ENCODE measurements at places on chromosomes 13 and 19. TPM values are rescaled to one million over a fixed set of nuclear protein-coding genes. Genes with fewer than 3 reads are reported as not detected.

GPR18 gene
- polyA plus RNA-seq = not detected

BST2 gene
- polyA plus RNA-seq = 195 TPM

CHST8 gene
- polyA plus RNA-seq = 0.40 TPM

OXGR1 gene
- 0.60 TPM for polyA plus RNA-seq

C19orf67 gene
- not detected for polyA plus RNA-seq

CADM4 gene
- polyA plus RNA-seq = 17.1 TPM

TEX26 gene
- 1.0 TPM for polyA plus RNA-seq

POMP gene
- 203 TPM for polyA plus RNA-seq

TMEM272 gene
- 0.23 TPM for polyA plus RNA-seq

ZNF135 gene
- polyA plus RNA-seq = 5.0 TPM

CYP4F22 gene
- not detected for polyA plus RNA-seq

ZNF829 gene
- 0.83 TPM for polyA plus RNA-seq

LYPD5 gene
- polyA plus RNA-seq = 1.9 TPM

GAPDHS gene
- polyA plus RNA-seq = not detected

ONECUT3 gene
- 0.09 TPM for polyA plus RNA-seq

- DNase-seq = no peak
Observed at GRCh38 chr13:41354416-41354815, 43.3 kb downstream of the NAA16 start.

DNA sequence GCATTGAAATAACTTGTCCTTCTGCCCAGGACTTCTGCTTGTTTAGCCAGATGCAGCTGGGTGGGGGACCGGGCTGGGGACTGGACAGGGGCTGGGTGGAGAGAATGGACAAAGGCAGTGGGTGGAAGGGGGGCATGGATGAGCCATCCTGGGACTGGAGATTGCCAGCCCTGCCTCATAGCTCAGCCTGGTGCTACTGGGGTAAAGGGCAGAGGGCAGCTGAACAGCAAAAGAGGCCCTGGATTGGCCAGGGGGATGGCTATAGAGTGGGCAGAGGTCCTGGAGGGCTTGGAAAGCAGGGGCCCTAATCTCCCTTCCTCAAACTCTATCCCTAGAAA is 17.7 kb upstream of the PLAUR start:
- DNase-seq = no peak

GRCh38 chr13:50208826-50209335 is 193.6 kb downstream of the KCNRG start:
- DNase-seq = peak; percentile 56

- DNase-seq = peak; percentile 57
Observed at GRCh38 chr19:56350416-56351045, 35.9 kb upstream of the ZSCAN5A start.

DNA sequence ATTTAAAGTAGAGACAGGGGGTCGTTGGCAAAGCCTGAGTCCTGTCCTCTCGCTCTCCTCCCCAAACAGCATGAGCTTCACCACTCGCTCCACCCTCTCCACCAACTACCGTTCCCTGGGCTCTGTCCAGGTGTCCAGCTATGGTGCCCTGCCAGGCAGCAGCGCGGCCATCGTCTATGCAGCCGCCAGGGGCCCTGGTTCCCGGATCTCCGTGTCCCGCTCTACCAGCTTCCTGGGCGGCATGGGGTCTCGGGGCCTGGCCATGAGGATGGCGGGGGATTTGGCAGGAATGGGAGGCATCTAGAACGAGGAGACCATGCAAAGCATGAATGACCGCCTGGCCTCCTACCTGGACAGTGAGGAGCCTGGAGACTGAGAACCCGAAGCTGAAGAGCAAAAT is 1117.2 kb upstream of the MIR17HG start:
- no peak for DNase-seq

DNA sequence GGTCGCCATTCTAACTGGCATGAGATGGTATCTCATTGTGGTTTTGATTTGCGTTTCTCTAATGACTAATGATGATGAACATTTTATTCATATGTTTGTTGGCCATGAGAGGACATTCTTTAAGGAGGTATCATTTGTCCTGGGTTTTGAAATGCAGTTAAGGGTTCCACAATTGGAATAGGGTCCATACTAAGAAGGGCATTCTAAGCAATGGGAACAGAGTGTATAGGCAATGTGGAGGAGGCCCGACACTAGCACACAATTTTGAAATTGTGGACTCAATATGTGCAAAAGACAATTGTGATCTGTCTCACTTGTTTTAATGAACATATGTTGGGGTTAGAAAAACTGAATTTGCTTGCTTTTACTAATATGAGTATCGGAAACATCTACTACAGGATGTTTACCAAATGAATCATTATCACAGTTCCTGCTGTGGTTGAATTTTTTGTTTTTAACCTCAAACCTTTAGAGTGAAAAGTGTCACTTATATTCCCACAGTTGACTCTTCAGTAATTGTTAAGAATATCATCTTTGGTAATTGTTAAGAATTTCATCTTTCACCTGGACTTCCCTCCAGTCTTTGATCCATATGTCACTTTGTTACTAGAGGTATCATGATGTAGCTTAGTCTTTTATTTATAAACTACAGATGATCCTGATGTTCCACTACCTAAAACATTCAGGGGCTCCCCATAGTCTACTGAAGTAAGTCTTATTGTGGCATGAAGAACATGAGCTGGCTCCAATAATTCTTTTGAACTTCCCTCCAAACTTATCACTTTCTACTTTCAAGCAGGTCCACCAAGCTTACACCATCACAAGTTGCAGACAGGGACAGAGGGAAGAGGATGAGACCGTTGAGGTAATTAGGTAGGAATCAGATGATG is 109.7 kb upstream of the KLF12 start:
- no peak for DNase-seq

- DNase-seq = no peak
Observed at GRCh38 chr13:74910415-74910814, 571.6 kb downstream of the TBC1D4 start.

DNA sequence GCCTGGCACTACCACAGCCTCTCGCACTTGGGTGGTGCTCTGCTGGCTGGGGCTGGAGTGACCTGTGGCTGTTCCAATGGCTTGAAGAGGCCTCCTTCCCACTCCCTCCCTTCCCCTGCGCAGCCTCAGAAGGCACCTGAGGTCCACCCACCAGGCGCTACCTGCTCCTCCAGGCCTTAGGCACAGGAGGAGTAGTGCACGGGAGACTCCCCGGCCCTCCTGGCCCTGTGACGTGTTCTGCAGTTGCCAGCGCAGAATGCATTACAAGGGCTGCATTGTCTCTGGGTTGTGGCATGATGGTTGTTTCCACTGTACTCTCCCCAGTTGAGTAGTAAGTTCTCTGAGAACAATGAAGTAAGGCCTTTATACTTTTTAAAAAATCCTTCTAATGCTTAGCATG is 128.6 kb downstream of the TEX29 start:
- DNase-seq = no peak

GRCh38 chr13:74820809-74821208 is 661.2 kb downstream of the TBC1D4 start:
- DNase-seq = no peak

- no peak for DNase-seq
Observed at GRCh38 chr13:32627793-32628192, 41.5 kb downstream of the PDS5B start.

DNA sequence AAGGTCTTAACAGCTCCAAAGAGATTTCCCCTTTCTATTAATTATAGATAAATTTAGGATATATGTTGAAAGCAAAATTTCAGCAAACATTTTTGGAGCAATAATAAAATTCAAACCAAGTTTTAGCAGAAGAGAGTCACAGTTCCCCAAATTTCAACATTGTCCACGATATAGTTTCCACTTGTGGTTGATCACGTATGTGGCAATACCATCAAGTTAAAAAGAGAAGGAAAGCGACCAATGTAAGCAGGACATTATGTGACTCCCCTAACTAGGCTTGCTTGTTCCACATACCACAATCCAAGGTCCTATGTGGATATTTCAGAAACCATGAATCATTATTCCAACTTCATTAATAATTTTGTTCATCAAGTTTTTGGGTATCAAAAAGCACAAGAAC is 52.8 kb downstream of the ELF1 start:
- no peak for DNase-seq

DNA sequence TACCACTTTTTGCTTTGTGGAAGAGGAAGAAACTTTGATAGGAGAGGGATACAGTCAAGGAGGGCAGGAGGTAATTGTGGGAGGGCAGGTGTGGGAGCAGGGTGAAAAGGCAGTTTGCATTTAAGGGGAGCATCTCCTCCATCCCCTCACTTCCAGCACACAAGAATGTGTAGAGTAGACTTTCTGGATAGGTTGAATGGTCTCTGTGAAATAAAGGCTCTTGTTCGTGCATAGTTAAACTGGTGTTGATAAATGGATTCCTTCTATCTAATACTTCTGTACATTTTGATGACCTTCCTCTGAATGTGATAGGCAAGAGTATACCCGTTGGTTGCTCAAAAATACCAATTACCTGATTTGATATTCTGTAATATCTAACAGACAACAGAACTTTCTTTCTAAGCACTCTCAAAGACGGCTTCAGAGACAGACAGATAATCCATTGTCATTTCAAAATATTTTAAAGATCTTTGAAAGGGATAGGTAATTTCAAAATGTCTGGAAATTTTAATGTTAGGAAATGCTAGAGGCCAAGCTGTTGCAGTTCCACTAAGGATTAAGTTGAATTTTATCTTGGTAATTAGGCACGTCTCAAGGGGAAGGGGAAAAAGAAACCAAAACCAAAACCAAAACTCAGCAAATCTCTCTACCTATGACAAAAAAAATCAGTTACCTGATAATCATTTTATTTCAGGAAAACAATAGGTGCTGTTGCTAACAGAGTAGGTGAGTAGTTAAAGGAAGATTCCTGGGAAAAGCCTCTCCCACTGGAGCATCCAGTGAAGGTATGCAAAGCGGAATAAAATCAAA is 302.6 kb downstream of the COG6 start:
- DNase-seq = no peak

DNA sequence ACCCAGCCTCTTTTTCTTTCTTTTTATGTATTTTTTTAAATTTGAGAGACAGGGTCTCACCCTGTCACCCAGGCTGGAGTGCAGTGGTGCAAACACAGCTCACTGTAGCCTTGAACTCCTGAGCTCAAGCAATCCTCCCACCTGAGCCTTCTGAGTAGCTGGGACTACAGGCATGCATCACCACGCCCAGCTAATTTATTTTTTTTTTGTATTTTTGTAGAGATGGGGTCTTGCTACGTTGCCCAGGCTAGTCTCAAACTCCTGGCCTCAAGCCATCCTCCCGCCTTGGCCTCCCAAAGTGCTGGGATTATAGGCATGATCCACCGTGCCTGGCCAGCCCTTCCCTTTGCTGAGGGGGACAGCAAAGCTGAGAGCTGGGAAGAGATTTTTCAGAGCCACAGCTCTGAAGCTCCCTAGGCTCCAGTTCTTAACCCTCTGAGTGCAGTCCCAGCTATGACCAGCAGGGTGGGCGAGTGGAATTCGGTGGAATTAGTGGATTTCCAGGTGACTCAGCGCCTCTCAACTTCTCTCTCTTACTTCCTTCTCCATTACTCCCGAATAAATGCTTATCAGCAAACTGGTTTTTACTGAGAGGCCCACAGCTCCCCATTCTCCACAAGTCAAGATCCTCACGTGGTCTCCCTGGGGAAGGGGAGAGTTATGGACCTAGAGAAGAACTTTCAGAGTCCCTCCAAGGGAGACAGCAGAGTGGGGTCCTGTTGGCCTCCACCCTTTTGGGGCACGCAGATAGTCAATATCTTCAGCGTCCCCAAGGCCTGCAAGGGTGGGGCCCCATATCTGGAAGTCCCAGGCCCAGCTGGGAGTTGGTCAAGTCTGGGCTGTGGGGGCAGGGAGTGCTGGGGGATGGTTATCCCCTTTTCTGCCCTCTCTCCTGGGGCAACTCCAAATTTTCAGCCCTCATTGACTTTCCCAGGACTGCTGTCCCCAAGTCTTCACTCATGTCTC is 1.2 kb downstream of the BLVRB start:
- peak; percentile 94 for DNase-seq

DNA sequence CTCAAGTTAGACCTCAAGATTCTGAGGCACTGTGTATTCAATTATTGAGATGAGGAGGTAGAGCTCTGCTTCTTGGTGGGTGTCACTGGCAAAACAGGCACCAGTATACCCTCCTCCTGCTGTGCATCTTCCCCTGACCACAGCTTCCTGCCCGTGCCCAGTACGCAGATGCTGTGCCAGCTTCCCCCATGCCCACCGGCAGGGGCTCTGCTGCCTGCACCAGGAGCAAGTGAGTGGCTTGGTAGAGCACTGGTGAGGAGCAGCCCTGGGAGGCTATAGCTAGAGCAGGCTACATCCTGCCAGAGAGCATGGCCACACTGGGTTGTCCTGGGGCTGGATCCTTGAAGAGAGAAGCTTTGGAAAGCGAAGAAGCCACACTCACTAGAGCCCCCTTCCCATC is 21.0 kb upstream of the RNF17 start:
- DNase-seq = no peak

DNA sequence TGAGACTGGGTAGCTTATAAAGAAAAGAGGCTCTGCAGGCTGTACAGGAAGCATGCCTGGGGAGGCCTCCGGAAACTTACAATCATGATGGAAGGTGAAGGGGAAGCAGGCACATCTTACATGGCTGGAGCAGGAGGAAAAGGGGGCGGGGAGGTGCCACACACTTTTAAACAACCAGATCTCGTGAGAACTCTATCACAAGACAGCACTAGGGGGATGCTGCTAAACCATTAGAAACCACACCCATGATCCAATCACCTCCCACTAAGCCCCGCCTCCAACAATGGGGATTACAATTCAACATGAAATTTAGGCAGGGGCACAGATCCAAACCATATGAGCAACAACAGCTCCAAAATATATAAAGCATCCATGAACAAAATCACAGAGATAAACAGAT is 46.5 kb upstream of the GTF2F2 start:
- DNase-seq = no peak

All from hepatocyte (in vitro differentiated cells).